Suppressor macrophage treated with lipopolysaccharide for 4 hours (primary cell): ENCODE measurements at places on chromosomes 16 and 17.

DNA sequence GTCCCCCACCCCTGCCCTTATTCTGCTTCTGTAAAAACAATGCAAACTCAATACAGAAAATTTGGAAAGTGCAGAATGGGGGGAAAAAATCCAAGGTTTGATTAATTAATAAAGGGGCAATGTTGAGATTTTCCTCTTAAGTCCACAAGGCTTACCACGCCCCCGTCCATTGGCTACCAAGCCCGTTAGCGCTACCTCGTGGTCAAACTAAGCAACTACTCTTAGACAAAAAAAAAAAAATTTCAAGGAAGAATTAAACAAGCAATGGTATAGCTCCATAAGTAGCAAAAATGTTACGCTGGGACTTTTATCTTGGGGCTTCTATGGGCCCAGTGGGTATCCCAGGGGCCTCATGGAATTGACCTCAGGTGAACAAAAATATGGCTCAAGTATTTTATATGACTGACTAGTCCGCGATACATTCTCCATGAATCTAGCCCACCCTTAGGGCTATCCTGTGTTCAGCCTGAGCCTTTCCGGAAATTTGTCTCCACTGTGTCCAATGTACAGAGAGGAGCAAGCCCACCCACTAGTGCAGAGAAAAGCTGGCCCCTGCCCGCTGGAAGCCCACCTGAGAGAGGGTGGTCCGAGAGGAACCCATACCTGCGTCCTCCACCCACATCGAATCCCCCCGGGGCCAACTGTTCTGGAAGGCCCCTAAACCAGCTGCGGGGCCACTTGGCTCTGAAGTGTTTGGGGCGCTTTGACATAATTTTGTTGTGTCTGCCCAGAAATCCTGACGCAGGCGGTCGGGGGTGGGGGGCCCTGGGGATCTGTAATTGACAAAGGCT lies 19.1 kb upstream of the TEX2 start:
- peak; percentile 81 for DNase-seq

DNA sequence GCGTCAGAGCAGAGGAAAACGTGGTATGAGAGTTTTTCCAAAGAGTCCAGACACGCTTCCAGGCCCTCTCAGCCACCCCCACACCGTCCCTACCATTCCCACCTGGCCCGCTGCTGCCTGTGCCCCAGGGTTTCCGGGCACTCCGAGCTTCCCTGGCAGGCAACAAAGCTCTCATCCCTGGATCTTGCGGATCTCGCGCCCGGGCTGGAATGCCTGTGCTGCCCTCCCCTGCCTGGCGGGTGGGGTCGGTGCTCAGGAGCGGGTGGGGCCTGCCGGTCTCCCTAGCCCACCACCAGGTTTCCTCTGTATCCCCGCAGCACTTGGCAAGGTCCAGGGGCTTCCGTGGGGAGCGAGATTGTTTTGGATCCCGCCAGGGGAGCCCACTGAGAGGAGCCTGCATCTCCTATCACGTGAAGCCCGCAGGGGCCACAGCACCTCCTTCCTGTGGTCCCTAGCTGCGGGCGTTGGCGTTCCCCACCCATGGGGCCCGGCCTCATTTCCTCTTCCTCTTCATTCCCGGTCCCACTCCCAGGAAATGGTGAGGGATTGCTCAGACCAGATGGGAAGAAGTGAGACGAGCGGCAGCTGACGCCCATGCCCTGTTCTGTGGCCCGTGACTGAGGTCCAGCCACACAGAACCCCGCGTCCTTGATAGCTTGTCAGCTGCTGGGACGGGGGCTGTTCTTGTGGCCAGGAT lies 11.0 kb downstream of the TBC1D24 start:
- no peak for DNase-seq

- no peak for DNase-seq
Observed at GRCh38 chr17:55463600-55463999, 42.0 kb upstream of the MMD start.

DNA sequence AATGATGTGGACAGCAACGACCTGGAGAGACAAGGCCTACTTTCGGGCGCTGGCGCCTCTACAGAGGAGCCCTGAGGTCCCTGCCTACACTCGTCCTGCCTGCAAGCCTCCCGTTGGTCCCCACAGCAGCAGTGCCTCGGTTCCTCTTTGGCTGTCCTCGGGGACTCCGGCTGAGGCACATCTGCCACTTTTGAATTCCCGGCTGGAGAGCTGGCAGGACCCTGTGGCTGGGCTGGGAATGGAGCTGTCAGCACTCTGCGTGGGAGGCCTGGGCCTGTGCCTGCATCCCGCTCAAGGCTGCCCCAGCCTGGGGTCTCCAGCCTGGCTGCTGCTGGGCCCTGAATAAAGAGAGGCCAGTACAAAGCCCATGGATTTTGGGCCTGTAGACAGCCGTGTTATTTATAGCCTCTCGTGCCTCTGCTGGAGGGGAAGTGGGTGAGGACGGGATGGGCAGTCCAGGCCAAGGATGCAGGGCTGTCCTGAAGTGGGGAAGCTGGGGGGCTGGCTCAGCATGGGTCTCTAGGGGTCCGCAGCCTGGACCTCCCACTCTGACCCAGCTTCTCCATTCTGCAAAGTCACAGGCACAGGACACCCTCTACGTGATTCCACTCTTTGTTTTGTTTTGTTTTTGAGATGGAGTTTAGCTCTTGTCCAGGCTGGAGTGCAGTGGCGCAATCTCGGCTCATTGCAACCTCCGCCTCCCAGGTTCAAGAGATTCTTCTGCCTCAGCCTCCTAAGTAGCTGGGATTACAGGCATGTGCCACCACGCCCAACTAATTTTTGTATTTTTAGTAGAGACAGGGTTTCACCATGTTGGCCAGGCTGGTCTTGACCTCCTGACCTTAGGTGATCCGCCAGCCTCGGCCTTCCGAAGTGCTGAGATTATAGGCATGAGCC lies 10.6 kb upstream of the SPNS2 start:
- no peak for DNase-seq

DNA sequence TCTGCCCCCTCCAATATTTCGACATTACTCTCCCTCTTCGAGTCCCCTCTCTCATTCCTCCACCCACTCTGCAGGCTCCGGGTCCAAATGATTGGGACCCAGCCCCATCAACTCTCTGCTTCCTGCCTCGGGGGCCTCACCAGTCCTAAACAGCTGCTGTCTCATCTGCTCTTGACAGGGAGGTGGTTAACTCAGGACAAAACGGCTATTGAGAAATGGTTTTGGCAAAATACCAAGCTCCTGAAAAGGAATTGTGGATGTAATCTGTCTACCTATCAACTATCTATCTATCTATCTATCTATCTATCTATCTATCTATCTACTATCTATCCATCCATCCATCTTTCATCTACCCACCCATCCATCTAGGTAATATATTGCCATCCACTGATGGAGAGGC lies 2.2 kb downstream of the CD300H start:
- no peak for DNase-seq

- no peak for DNase-seq
Observed at GRCh38 chr16:78993346-78993745, 607.2 kb downstream of the MAF start.

DNA sequence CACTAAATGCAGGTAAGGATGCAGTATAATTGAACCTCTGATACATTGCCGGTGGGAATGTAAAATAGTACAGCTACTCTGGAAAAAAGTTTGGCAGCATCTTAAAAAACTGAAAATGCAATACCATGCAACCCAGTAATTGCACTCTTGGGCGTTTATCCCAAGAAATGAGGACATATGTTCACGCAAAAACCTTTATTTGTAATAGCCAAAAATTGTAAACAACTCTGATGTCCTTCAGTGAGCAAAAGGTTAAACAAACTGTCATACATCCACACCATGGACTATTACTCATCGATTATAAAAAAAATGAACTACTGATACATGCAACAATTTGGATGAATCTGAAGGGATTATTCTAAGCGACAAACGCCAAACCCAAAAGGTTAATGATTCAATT lies 16.9 kb downstream of the SYNRG start:
- no peak for DNase-seq
